Sigmoid colon (tissue), 7 donors: ENCODE measurements at places on chromosomes 3 and 15.
A peak's percentile ranks its signal among the peaks of the same experiment; 100 is the strongest.

GRCh38 chr3:108292905-108293328 is 3.4 kb upstream of the HHLA2 start:
- no peak for DNase-seq

GRCh38 chr3:173970281-173970680 is 572.7 kb downstream of the NLGN1 start:
- no peak for DNase-seq

GRCh38 chr3:183242431-183242830 is 10.6 kb upstream of the B3GNT5 start:
- DNase-seq, result no peak

DNA sequence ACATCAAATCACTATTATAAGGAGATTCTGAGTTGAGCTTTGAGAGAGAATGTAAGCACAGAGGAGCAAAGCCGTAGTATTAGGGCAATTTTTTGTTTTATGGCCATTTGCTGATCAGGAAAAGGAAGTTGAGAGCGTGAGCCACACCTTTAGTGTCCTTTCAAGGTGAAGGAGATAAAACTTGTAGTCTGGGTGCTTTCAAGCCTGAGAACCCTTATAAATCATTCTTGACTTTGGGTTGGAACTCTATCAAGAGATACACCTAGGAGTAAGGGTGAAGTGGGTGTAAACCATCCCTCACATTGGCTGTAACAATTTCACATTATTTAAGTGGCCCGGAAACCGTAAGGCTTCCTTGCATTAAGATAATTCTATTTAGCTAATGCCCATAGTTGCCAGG is 122.2 kb downstream of the ATG7 start:
- DNase-seq, result no peak

DNA sequence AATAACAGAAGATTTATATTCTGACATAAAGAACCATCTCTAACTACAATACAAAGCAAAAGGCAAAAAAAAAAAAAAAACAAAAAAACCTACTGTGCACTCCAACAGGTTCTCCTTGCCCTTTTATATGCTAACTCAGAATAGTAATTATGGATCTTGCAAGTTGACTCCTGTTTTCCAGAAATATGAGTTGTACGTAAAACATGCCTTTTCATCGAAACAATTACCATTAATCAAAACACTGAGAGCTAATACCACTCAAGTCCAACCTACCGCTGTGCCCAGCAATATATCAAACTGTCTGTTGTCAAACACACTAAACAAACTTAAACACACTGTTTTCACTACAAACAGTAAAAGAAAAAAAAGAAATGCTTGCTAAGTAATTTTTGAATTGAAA is 389.8 kb downstream of the TBC1D5 start:
- DNase-seq, result no peak

DNA sequence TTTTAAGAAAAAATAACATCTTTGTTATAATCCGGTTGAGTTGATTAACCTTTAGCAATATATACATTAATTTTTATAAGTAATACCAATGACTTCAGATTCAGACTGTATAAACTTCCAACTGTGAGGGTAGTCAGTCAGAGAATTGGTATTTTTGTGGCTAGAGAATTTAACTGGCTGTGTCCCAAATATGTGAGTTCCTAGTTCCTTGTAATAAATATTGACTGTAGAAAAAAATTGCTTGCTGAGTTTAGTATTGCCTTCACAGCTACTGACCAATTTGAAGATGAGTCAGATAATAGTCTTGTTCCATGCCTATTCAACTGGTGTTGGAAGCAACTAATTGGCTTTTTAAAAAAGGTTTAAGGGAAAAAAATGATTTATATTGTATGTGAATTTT is 210.8 kb downstream of the GAP43 start:
- DNase-seq, result no peak

GRCh38 chr3:195847055-195847950 is 35.6 kb upstream of the MUC4 start:
- DNase-seq, result no peak

- DNase-seq, result peak; percentile 87
Observed at GRCh38 chr15:31387479-31388118, 61.0 kb downstream of the KLF13 start.

GRCh38 chr3:44020143-44020542 is 221.5 kb upstream of the TOPAZ1 start:
- no peak for DNase-seq

DNA sequence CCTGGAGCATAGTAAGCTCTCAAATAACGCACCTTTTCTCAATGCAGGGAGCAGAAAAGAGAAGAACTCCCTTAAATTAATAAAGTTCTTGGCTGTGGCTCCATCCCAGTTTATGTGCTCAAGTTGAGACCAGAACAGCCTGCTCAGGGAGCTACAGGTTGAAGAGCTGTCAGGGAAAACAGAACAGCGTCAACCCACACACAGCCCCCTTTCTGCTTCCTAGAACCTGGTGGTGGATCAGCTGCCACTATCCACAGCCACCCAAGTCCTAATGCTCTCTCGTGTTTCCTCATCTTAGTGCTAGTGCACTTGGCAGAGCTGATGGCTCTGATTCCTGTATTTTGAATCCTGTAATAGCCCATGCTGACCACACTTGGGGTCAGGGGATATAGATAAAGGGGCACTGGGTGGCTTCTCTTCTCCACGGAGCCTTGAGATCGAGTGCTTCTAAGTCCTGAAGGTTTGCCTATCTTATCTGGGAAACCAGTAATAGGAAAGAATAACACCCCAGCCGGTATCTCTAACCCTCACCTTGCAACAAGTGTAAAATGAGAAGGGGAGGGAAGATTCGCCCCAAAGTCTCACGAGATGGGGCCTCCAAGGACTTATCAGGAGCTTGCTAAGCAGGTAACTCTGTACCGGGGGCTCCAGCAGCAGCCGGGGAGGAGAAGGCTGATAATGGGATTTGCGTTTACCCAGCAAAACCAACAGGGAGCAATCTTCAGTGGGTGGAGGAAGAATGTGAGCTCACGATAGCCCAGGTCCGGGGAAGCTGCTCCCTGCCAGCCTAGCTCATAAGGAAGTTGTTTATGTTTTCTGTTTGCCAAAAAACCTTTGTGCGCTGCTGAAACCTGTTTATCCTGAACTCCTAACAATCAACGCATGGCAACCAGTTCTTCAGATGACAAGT is 136.2 kb upstream of the ICE2 start:
- DNase-seq, result no peak

- DNase-seq, result no peak
Observed at GRCh38 chr15:60423537-60423936, 25.8 kb upstream of the ANXA2 start.

DNA sequence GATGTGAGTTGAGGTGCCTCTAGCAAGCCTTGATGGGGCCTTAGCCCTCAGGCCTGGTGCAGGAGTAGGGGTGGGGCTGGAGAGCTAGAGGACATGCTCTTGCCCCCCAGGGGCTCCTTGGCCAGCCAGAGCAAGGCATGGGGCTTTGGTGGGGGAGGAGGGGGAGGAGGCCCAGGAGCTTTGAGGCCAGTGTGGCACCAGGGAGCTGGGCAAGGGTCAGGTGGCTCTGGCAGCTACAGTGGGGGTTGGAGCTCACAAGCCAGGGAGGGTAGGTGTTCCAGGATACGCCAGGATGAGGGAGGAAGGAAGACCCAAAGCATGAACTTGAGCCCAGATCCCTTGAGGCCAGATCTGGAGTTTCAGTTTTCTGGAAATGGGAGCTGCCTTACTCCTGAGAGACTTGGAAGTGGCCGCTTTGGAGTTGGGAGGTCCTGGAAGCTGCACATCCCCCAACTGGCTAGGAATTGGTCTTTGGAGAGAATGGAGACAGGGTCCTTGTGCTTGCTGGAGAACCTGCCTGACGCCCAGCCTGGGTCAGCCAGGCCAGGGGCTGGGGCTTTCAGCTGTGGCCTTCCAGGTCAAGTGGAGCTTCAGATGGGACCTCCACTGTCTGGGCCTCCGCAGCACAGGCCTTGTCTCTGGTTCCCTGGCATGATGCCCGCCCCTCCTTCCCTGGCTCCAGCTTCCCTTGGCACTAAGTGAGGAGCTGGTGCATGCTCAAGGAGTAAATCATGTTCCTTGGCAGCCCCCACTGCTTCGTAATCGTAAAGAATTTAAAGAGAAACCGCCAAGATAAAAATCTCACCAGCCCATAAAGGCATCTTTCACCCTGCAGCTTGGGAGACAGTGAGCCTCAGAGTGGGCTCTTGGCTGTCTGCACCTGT is 8.7 kb downstream of the SEMA3F start:
- peak; percentile 96 for DNase-seq

- DNase-seq, result no peak
Observed at GRCh38 chr3:22990291-22991200, 212.6 kb upstream of the UBE2E2 start.

DNA sequence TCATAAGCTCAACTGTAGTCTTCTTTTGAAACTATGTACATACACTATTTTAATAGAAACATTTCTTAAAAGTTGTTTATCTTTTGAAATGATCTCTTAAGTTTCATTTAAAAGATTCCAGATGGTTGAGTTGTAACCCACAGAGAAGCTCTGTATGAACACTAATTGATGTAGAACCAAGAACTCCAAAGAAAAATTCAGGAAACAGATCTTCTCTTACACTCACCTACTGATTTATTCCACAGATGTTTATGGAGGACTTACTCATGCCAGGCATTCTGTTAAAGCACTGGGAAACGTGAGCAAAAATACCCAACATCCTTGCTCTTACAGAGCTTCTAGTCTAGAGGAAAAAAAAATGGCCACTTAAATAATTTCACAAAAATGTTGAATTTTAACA is 551.1 kb downstream of the NAALADL2 start:
- DNase-seq, result no peak

GRCh38 chr3:81760215-81760614 is 1.2 kb downstream of the GBE1 start:
- no peak for DNase-seq

- no peak for DNase-seq
Observed at GRCh38 chr3:58214484-58215316, 3.9 kb upstream of the DNASE1L3 start.

DNA sequence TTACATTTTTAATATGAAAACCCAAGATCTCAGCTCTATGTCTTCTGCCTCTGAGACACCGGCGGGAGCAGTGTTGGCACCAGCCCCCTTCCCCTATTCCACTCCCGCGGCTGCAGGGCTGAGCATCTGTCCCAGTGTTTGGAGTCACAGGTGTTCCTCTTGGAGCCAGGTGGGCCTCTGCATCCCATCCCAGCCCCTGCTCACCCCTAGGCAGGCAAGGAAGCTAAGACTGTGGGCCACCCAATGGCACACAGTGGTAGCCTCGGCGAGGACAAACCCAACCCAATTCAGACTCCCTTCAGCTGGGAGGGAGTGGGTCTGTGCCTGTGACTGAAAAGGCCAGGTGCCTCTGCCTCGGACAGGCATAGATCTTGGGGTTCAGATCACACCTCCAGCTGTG is 3.1 kb downstream of the CHST13 start:
- peak; percentile 47 for DNase-seq
